ENCODE measurements at places on chromosomes 2 and 18.

- DNase-seq, result no peak
Observed at GRCh38 chr2:240469239-240469636, 33.8 kb downstream of the GPC1 start.

DNA sequence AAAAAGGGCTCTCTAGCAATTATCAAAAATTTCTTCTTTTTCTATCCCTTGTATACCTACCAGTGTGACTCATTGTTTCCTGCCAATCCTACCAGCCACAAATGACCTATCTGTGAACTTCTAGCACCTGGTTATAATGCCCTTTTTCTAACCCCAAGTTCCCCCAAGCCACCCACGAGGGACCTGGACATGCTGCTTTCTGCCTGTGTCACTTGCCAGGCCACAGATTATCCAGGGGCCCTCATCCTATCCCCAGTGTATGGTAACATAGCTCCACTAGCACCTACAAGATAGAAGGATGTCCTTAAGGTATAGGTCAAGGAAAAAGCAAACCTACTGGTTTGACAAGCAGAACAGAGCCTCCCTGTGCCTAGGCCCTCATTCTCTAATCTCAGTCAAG is 26.8 kb downstream of the AAK1 start:
- peak; percentile 34 for DNase-seq

GRCh38 chr18:23176701-23177432 is 41.6 kb downstream of the CABLES1 start:
- DNase-seq, result no peak

DNA sequence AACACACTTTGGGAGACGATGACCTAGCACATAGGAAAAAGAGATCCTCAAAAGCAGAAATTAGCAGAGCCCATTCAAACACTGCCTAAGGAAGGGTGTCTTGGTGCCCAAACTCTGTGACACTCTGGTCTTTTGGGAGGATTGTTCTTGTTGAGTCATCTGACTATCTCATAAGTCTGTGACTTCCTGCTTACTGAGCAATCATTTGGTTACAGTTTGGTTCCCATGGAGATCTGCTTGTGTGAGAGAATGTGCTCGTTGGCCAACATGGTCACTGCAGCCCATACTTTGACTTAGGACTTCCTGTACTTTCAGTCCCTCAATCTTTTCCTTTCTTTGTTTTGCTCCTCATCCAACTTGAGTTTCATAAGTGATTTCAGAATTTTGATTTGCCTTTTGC is 602.9 kb downstream of the NYAP2 start:
- DNase-seq, result peak; percentile 78

DNA sequence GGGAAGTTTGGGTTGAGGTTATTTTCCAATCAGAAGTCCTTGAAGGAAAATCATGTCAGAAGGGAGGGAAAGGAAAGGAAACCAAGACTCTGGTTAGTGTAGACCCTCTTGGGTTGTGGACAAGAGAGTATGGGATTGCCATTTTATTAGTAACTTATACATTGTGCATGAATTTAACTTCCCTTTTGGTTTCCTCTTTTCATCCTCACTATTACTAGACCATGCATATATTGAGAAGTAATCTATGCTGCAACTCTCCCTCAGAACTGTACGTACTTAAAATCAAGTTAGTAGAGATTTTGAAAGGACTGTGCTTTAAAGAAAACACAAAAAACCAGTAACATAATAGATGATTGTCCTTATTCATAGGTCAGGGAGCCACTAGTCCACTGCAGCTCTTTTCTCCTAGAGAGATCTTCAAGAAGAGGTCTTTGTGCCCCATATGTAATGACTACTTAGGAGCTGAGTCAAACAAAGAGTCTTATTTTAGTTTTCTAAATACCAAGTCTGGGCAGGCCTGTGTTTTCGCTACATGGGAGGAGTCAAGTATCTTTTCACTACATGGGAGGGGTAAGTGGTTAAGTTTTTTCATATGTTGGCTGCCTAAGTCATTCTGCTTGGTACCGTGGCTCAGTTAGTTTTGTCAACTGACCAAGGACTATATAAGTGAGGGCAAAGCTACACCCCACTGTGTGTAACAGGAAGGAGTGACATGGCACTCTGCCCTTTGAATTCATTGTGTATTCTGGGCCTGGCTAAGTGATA is 25.2 kb upstream of the FAM117B start:
- peak; percentile 79 for DNase-seq

- no peak for DNase-seq
Observed at GRCh38 chr2:7697052-7697451, 779.8 kb downstream of the RNF144A start.

- DNase-seq, result no peak
Observed at GRCh38 chr2:181904022-181904632, 12.6 kb downstream of the ITPRID2 start.

- no peak for DNase-seq
Observed at GRCh38 chr2:118098307-118099030, 10.2 kb downstream of the INSIG2 start.

GRCh38 chr2:238653431-238654109 is 194.3 kb upstream of the TWIST2 start:
- DNase-seq, result no peak

- DNase-seq, result no peak
Observed at GRCh38 chr2:236550290-236550689, 19.3 kb upstream of the ACKR3 start.

DNA sequence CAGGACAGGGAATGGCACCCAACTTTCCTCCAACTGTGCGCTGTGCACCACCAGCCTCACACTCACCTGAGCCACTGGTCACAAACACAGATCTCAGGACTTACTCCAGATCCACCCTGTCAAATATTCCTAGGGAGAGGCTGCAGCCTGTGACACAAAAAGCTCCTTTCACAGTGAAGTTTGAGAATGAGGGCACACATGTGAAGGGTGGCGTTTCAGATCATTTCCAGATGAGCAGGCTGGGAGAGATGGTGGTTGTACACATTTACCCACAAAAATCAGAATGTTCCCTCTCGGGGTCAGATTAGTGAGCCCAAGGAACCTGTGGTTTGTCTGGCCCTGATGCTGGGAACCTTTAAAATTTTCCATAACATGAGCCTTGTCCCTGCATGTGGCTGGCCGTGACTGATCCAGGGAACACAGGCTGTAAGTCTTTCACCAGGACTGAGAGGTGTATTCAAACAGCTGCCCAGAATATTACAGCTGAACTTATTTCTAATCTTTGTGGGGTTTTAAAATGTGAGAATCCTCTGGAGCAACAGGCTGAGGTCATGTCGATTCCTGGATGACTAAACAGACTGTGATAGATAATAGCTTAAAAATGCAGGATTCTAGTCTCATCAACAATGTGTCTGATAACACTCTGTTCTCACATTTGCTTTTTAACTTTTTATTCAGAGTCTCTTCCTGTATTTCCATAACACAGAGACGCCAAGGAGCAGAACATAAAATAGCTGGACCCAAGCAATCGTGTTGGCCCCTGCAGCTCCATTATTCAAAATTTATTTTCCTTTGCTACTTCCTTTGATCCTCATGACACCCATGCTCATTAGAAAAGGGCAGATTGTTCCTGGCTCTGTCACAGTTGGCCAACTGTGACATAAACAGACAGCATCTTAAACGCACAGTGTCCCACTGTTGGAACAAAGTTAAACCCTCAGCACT is 35.5 kb downstream of the IL1R2 start:
- DNase-seq, result peak; percentile 61

DNA sequence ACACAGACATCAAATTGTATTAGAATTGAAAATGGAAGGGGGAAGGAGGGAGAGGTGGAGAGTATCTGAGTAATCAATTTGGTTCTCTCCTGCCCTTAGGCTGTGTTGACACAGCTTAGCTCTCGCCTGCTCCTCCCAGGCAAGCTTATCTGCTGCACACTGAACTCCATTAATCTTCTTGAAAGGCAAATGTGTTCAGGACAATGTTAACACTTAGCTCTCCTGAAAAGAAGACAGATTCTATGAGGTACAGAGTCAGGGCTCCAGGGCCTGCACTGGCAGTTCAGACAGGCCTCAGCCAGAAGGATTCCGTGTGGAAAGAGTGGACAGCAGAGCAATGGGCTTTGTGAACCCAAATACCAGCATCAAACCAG is 430.0 kb upstream of the TNP1 start:
- peak; percentile 71 for DNase-seq

- no peak for DNase-seq
Observed at GRCh38 chr2:179129574-179130238, 79.8 kb upstream of the CCDC141 start.

- DNase-seq, result no peak
Observed at GRCh38 chr18:23662309-23663263, at the start of gene ANKRD29. TSS of gene ANKRD29 (minus strand) at chr18:23662911. CDS start at chr18:23662730, 181 bp downstream.

DNA sequence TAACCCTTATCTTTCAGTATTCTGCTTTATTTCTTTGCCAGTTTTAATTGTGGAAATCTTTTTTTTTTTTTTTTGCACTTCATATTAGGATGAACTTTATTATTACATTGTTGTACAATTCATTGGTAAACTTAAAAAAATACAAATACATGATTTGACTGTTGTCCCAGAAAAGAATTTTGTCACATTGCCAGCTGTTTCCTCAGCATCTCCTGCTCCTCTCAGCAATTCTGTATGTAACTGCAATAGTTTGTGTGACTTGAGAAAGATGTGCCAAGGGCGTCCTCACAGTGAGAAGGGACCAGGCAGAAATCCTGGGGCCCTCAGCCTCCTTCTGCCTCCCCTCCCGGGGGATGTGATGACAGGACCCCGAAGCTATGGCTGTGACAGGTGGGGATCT is 254.4 kb downstream of the NBAS start:
- DNase-seq, result no peak

DNA sequence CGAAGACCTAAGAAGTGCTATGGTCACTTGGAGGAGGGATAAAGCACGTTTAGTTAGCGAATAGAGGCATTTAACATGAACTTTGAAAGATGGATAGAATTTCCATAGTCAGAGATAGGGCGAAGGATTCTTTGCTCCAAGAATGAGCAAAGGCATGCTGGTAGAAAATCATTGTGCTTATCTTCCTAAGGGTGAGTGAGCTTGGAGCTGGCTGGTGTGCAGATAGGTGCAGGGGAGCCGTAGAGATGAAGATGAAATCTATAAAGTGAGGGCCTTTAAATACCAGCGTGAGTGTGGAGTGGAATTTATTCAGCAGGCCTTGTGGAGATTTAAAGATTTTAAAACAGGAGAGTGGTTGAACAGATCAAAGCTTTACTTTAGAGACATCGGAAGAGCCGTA is 1.6 kb downstream of the HRH4 start:
- DNase-seq, result no peak

- no peak for DNase-seq
Observed at GRCh38 chr2:227363756-227364155, 15.3 kb downstream of the TM4SF20 start.

DNA sequence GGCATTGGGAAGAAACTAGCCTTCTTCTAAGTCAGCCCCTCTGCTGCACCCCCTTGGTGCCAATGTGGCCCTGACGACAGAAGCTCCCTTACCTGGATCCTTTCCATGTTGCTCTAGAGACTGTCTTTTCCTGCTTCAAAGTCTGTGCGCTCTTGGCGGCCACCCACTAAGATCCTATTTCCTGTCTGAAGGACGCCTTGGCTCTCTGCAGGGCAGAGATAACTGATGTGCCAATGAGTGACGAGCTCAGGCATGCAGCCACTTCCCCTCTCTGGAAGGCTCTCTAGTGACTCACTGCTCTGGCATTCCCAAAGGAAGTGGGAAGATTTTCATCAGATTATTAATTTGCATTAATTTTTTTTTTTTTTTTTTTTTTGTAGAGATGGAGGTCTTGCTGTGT is 273.5 kb downstream of the CDH20 start:
- DNase-seq, result peak; percentile 82

DNA sequence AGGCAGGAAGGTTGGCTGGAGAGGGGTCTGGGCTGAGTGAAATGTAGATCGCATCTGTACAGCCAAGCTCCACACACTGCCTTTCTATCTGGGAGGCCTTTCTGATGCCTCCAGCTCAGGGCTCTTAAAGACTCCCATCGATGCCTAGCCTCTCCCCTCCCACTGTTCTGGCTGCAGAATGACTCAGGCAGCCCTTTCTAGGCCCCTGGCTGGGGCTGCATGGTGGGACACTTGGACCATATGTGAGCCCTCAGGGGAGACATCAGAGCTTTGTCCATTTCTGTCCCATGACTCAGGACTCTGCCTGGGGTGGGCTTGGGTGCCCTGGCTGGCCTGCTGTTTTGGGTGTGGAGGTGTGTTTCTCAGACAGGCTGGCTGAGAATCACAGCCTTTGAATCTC is 101.3 kb downstream of the CELF4 start:
- DNase-seq, result no peak

DNA sequence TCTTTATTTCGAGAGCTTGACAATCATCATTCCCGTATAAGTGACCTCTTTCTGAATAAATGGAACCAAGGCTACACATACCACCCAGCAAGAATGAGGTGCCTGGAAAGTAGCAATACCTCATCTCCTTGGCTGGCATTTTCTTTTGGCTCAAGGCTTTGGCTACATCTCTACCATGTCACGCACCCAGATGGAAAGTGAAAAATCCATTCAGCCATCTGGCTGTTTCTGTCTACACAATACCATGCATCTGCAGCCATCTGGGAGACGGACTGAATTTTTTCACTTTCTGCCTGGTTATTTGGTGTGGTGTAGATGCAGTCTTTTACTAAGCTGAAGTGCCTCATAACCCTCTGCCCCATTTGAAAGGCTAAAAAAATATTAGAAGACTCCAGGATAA is 566.9 kb downstream of the BCL11A start:
- no peak for DNase-seq
